ENCODE measurements at places on chromosomes 7 and 10.

DNA sequence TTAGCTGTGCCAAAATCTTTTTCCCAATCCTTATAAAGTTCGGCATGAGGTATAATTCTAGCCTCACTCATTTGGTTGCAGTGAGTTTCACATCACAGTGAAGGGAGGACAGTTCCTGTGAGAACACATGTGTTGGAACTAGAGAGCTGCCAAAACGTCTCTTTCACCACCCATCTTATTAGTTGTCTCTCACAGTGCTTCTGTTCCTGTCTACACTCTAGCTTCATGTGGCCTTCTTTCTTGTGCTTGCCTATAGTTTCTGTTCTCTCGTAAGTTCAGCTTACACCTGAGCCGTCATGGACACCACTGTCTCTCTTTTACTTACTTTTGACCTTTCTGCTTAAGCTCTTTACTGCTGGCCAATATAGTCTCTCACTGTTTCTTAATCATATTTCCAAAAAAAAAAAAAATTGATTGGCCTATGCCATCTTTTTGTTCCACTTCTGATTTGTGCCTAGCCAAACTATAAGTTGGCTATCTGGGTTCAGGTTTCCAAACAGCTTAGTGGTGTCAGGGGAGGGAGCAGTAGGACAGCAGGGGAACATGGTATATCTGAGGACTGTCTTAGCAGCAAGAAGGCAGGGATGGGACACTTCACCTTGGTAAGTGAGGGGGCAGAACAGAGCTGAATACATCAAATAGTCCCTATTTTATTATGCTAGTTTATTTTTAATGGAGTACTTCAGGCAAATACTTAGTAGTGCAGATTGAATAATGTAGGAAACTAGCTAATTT is 38.0 kb downstream of the ZNRF2 start:
- DNase-seq: peak; percentile 72

DNA sequence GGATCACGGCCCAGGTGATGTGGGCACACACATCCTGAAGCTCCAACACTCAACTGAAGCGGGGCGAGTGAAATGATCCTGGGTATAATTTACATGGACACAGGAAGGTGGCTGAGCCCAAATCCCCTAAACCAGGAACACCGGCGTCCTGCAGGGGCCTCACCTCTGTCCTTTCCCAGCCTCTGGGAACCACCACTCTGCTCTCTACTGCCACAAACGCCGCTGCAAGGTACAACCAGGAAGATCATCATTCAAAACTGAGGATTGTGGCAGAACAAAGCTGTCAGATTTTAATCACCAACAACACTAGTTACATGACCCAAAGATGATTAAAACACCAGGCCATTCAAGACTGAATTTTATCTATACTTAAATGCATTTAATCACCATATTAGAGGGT is 104.0 kb downstream of the DIP2C start:
- DNase-seq: no peak

DNA sequence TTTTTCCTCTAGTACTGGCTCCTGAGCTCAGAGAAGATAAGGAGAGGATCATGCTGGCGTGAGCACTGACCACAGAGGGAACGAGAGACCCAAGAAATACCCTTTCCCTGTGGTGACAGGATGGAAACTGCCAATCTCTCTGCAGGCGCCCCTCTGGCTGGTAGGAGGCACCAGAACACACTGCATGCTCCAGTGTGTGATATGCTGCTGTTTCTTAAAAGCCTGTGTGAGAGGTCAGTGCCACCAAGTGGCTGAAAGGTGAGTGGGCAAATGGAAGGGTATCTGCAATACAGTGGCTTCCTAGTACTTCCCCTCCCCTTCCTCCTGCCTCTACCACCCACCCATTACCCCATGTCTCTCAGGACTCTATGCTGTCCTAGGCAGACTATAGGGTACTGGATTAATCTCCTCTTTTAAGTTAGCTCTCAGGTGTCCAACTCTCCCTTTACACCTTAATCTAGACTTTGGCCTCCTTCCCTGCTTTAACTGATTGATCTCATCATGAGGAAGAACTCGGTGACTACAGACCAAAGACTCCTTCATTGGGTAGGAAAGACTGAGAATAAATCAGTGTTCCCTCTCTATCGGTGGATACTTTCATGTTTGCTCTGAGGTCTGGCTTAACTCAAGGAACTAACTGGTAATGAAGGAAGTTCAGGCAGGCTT is 283.6 kb downstream of the ADRA2A start:
- DNase-seq: peak; percentile 82

GRCh38 chr7:157782041-157782440 is 445.2 kb downstream of the DNAJB6 start:
- DNase-seq: no peak

- DNase-seq: no peak
Observed at GRCh38 chr7:114923403-114923713, 1.5 kb downstream of the MDFIC start.

DNA sequence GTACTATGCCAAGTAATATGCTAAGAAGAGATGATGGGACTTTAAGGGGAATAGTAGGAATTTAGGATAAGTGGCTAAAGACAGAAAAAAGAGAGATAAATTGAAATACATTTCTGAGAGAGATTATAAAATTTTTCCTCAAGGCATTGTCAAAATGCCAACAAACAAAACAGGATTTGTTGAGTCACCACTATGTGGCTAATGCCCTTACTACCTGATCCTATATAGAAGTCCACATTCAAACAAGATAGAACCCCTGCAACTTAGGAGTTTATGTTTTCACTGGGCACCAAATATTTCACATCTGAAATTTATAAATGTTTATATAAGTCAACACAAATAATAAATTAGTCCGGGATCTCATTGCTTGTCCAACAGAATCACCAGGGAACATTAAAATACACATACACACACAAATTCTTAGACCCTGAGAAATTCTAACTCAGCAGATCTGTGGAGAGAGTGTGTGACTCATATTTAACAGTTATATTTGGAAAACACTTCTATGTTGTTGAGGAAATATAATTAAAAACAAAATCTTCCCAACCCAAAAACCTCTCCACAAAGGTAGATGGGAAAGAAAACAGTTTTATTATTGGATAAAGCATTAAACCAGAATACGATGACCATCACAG is 154.3 kb downstream of the PPP1R3A start:
- no peak for DNase-seq

- DNase-seq: no peak
Observed at GRCh38 chr7:98555403-98555802, 61.7 kb upstream of the NPTX2 start.

DNA sequence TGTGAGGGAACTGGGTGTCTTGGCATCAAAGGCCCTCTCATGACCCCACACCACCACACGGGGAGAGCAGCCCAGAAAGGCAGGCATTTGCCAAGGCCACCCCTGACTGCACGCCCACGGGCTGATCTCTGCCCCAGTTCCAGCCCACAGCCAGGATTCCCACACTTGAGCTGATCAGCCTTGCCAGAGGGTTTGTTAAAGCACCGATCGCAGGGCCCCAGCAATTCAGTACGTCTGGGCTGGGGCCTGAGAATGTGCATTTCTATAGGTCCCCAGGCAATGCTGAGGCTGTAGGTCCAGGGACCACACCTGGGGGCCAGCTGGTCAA is 103.9 kb downstream of the TNS3 start:
- no peak for DNase-seq

DNA sequence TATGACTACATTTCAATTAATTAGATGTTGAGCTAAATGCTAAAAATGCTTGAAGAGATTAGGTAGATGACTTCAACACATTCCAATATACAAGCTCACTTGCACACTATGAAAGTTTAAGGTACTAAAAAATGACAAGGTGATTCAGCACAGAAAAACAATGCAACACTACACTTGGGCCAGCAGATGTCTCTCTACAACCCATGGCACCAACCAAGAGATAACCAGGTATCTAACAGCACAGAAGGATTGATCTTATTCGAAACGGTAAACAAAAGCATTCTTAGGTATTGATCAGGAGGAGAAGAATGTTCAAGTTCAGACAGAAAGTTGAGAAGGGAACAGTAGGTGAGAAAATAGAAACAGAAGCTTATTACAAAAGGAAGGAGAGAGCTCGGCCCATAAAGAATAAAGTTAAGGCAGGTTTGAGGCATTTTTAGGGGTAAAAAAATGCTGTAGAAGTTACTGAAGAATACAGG is 248.2 kb upstream of the KLF14 start:
- peak; percentile 45 for DNase-seq

DNA sequence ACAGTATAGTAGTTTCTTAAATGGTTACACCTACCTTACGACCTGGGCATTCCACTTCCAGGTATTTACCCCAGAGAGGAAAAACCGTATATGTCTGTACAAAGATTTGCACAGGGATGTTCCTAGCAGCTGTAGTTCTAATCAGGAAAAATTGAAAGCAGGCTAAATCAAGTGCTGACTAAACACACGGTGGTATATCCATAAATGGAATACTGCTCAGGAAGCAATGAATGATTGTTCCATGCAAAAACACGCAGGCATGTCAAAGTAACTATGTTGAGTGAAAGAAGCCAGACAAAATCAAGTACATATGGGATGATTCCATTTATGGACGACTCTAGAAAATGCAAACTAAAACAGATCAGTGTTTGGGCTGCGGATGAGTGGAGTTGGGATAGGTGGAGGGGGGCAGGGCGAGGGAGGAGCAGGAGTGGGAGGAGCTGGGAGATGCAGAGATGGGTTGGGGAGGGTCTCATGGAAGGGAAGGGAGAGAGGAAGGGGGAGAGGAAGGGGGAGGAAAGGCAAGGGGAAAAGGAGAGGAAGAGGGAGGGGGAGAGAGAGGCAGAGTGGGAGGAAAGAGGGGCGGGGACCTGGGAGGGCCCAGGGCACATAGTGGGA is 484 bp upstream of the MSRB2 start:
- DNase-seq: no peak

GRCh38 chr7:23415198-23415597 is 55.1 kb downstream of the IGF2BP3 start:
- DNase-seq: no peak

DNA sequence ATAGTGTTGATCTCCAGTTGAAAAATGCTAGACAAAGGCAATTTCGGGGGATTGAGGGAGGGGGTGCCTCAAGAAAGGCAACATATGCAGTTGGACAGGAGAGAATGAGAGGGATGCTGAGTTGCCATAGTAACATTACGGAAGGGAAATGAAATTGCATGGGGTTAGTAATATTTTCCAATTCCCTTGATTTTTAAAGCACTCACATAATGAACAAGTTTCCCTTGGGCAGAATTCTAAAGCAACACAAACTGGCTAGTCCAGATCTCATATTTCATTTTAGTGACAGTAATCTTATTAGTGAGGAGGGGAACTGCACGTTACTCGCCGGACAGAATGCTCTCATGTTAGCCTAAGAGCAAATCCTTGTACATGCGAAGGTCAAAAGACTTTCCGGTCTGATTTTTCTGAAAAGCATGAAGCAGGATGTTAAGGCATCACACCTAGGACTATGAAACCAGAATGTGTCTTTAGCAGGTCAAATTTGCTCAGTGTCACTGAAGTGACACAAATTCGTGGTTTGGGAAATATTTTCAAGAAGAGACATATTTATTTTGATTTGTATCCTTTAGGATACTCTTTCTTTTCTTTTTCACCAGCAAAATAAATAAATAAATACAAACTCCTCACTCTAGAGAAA is 165.5 kb downstream of the ANK3 start:
- DNase-seq: no peak

GRCh38 chr10:132520177-132520811 is 17.3 kb upstream of the INPP5A start:
- no peak for DNase-seq

DNA sequence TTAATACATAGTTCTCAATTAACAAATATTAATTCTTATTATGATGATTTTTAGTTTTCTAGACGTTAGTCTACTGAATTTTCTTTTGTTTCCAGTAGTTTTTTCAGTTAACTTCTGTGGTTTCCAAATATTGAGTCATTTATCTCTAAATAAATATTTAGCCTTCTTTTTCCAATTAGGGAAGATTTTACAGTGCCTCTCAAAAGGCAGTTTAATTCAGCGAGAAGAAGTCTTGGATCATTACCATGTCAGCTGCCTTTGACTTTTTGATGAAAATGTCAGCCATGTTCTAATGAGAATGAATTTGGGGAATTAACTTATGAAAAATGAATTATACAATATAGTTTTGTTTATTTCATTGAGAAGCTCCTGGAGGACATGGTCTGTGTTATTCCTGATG is 90.0 kb downstream of the CDK14 start:
- no peak for DNase-seq

DNA sequence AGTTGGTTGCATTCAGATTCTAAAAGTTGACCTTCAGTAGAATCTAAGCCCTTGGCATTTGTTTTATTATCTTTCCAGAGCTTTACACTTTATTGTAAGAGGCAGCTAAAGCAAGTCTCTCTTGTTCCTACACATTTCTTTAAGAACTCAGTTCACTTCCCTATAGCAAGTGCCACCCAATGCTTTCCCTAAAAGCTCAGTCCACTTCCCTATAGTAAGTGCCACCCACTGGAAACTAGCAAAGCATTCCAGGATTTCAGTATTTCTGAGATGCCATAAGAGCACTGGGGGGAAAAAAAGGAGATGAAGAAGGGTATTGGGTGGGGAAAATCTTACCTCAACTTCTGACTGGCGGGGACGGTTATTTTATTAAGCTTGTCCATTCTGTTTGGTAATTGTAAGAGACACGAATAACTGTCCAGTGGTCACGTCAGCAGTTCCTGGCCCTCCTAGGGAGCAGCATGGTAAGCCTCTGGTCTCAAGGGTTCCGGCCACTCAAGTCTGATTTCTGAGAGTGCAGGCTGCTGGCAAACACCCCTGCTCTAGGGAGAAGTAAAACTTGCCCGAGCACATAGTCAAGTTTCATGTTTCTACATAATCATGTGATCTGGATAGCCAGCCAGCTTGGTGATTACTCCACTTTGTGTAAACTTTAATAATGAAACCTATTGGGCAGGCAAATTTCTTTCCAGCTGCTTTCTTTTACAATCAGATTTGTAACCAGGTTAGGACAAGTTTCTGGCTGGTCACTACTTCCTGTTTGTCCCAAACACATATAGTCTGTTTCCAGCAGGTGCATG is at the start of gene BLNK:
BLNK (minus strand) TSS at position 554 of the 800 bp plus-strand sequence; CDS start at position 383, 171 bp downstream.
- peak; percentile 90 for DNase-seq

GRCh38 chr7:25926891-25927625 is 224.9 kb upstream of the NFE2L3 start:
- no peak for DNase-seq

GRCh38 chr7:12481722-12482121 is 78.1 kb upstream of the VWDE start:
- DNase-seq: peak; percentile 81

DNA sequence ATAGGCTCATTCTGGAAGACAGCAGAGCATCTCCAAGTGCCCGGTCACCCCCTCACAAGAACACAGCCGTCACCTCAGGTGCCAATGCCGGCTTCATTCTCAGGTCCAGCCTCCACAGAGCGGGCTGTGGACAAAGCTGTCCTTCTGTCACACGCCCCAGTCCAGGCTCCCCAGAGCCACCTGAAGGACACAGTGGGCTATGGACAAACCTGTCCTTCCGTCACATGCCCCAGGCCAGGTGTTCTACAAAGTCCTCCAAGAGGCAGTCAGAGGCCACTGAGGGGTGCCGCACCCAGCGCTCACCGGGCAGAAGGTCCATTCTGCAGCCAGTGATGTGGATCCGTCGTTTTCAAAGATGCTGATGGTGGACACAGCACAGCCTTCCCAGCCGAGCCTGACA is 173.2 kb upstream of the PPP2R2D start:
- DNase-seq: no peak

- DNase-seq: no peak
Observed at GRCh38 chr7:5549096-5549763, 125.6 kb upstream of the TNRC18 start.

All from MM.1S (cell line).